Right atrium auricular region (tissue), 2 donors: ENCODE measurements at places on chromosomes 6 and 20. TPM values are rescaled to one million over a fixed set of nuclear protein-coding genes. Genes with fewer than 3 reads are reported as not detected.

PDE7B gene
- total RNA-seq, result 11.2 TPM

GRCh38 chr6:168968228-168968627, 285.4 kb downstream of the THBS2 start:
- peak; percentile 67 for DNase-seq
- H3K36me3 ChIP-seq, result no peaks in the 10 kb centered on the region
- no peaks in the 10 kb centered on the region for H3K4me1 ChIP-seq
- H3K4me3 ChIP-seq, result no peak overlapping the region
- H3K27me3 ChIP-seq, result no peaks in the 10 kb centered on the region

GRCh38 chr6:82607998-82608725, 244.5 kb downstream of the TPBG start:
- no peaks in the 10 kb centered on the region for H3K4me1 ChIP-seq
- H3K4me3 ChIP-seq, result no peak overlapping the region
- no peaks in the 10 kb centered on the region for H3K27me3 ChIP-seq
- H3K36me3 ChIP-seq, result no peaks in the 10 kb centered on the region
- no peak overlapping the region for H3K27ac ChIP-seq
- no peak for DNase-seq

- DNase-seq, result no peak
- no peaks in the 10 kb centered on the region for H3K27me3 ChIP-seq
- peak overlapping the region; percentile 22 for H3K27ac ChIP-seq
Measured at GRCh38 chr6:129115471-129115870, 232.5 kb downstream of the LAMA2 start.

GRCh38 chr6:106702451-106703110, 73.2 kb downstream of the QRSL1 start:
- no peak overlapping the region for H3K27ac ChIP-seq
- no peaks in the 10 kb centered on the region for H3K4me1 ChIP-seq
- H3K27me3 ChIP-seq, result no peaks in the 10 kb centered on the region
- no peak overlapping the region for H3K4me3 ChIP-seq

GRCh38 chr6:11224252-11224965, 8.1 kb downstream of the NEDD9 start:
- no peak for DNase-seq
- H3K4me3 ChIP-seq, result peak overlapping the region; percentile 12
- H3K27ac ChIP-seq, result peak overlapping the region; percentile 92
